HT-29 (cell line): ENCODE measurements at places on chromosomes 16 and 17.

DNA sequence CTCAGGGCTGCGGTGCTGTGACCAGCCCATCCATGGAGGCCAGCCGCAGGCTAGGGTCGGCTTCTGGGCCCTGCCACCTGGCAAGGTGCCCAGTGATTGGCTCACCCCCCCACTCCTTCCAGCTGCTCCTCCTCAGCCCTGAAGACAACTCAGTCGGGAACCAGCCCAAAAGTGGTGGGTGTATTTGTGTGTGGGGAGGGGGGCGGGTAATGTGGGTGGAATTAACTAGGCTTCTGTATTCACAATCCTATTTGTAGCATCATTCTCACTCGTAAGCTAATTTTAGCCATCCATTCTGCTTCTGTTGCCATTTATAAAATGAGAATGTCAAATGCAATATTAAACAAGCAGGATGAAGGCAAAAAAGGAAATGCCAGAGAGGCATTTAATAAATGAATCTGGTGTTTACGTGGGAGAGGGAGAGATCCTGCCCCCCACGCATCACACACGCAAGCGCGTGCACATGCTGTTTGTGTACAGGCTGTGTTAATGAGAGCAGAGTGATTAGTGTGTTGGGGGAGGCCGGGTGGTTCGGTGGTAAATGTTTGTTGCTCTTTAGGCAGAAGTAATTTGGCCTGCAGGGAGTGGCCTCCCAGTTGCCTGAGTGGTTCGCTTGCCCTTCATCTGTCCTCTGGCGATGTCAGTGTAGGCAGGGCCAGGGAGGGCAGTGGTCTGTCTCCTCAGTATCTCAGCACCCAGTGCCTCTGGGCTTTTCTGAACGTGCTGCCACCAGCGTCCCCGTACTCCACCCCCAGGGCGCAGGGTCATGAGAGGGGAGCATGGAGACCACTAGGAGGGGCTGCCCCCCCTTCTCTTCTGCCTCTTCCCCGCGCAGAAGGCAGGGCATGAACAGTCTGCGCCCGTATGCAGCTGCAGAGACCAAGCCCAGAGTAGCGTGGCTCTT is 140.1 kb downstream of the CCDC182 start:
- DNase-seq = no peak

DNA sequence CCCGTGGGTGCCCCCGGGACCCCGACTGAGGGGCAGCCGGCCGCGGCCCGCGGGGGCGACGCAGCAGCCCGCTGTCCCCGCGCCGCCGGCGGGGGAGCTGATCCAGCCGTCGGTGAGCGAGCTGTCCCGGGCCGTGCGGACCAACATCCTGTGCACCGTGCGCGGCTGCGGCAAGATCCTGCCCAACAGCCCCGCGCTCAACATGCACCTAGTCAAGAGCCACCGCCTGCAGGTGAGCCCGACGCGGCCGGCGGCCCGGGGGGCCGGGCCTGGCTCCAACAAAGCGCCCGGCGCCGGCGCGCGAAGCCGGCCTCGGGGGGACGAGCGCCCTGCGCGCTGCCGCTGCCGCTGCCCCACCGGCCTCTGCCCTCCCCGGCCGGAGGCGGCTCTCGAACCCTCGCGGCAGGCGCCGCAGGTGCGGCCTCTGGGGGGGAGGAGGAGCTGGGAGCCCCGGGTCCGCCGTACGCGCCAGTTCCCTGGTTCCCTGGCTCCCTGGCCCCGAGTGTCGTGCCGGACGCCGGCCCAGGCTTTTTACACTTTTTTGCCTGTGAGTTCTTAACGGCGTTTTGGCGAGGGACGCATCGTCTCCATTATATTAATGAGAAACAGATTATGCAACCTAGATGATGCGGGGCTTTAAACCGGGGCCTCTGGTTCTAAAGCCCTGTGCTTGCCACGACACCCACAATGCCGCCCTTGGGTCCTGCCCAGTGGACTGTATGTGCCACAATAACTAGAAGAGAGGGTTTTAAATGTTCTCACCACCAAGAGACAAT is 521 bp downstream of the ATMIN start:
- peak; percentile 32 for DNase-seq

GRCh38 chr17:66063686-66064085 is 128.2 kb downstream of the CEP112 start:
- no peak for DNase-seq

DNA sequence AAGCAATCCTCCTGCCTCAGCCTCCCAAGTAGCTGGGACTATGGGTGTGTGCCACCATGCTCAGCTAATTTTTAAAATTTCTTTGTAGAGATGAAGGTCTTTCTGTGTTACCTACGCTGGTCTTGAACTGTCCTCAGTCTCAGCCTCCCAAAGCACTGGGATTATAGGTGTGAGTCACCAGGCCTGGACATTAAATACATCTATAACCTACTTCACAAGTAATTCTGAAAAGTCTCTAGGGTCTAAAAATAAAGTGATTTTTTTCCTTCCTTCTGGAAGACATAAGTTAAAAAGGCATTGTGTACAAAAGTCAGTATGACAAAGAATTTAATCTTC is 118.3 kb downstream of the PARN start:
- DNase-seq = no peak

GRCh38 chr16:28872952-28873351 is 5.3 kb upstream of the ATP2A1 start:
- no peak for DNase-seq

GRCh38 chr17:149897-150584 is 12.7 kb downstream of the SCGB1C2 start:
- no peak for DNase-seq

DNA sequence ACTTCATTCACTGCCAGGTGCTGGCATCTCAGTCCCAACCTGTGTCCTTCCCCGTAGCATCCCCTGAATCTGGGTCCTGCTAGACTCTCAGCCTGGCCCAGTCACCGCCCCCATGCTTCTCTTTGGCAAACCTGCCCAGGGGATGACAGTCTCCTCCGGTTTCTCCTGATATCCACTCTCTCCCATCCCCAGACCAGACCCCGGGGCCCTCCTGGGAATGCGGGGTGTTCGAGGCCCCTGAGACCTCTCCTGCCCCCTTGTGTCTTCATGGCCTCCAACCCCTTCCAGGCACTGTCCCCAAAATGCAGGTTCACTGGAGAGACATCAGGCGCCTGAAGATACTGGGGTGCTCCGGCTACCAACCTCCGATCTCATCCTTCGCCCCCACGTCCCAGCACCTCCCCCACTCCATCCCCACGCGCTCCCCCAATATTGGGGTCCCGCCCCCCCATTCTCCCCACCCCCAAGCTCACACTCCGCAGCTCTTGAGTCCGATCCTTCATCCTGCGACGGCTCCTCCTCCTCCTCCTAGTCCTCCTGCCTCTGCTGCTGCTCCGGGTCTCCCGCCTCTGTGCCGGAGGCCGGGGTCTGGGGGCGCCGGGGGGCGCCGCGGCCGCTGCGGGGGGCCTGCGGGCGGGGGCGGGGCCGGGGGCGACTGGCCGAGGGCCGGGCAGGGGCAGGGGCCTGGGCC is 399 bp downstream of the STX1B start:
- DNase-seq = no peak

GRCh38 chr16:29674188-29674587 is 4.8 kb upstream of the QPRT start:
- no peak for DNase-seq

- no peak for DNase-seq
Observed at GRCh38 chr16:55171241-55171640, 152.8 kb upstream of the IRX6 start.

DNA sequence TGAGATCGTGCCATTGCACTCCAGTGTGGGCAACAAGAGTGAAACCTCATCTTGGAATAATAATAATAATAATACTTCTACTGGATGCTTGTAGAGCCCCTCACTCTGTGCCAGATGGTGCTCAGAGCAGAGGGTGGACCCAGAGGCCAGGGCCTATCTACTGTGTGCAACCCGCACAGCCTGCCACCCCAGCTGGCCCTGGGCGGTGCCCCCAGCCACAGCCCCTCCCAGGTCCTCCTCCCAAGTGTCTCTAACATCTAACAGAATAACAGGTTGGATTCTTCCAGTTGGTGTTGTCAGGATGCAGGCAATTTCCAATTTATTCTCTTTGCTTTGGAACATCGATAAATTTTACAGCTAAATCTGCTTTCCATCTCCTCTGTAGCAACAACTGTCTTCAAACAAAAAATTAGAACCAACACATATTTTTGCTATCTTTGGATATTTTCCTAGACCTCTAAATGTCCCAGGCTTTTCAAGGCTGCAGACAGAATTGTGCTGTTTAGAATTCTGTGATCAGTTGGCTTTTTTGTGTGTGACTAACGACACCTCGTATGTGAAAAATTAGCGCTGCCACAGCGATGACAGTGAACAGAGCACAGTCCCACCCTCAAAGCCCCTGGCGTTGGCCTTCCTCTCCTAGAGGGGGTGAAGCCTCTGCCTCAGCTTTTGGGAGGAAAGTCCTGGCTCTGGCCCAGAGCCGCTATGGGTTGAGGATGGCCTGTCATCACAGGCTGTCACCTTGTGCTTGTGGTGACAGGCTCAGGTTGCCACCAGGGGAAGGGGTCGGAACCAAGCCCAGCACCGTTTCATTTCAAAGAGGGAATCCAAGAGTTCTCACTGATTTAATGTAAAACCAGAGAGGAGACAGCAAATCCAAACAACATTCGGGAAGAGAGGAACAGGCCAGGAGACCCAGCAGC is 7.6 kb upstream of the EVPL start:
- no peak for DNase-seq

- no peak for DNase-seq
Observed at GRCh38 chr17:62876063-62876462, 67.9 kb upstream of the MARCHF10 start.

DNA sequence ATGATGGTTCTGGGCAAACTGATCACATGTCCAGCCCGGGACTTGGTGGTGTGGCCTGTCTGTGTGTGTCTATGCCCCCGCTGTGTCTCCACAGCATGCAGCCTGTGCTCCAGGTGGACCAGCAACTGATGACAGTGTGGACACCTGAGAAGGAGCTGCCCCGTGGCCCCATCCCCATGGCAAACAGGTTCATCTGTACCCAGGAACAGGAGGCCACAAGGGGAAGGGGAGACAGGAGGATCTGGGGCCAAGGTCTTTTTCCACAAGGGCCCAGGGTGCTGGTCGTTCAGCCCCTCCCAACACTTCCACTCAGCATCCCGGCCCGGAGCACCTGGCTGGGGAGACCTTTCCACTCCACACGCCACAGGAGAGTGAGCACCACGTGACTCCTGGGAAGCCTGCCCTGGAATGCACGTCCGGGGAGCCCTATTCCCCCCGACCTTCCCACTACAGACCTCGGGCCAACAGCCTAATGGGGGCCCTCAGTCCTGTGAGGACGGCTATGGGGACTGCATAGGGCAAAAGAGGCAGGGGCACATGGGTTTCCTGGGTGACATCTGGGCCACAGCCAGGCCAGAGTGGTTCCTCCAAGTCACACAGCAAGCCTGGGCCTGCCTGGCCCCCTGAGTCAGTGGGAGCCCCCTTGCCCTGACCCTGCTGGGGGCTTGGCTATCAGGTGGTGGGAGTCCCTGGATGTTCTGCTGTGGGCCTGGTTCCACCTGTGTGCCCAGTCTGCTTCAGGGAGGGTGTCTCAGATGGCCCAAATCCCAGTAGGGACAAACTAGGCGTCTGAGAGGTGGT is 20.8 kb upstream of the NXPH3 start:
- DNase-seq = no peak

DNA sequence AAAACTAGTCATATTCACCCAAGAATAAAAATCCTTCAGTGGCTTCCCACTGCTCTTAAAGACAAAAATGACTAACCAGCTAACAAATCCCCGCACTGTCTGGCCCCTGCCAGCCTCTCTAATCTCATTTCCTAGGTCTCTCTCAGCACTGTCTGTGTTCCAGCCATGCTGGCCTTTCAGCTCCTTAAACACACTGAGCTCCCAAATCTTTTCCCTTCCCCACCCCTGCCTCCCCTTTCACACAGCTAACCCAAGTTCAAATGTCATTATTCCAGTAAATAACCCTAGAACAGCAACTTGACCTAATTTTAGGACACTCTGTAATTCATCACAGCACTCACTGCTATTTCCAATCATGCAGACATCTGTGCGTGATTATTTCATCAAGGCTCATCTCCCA is 7.8 kb downstream of the SHCBP1 start:
- DNase-seq = no peak

GRCh38 chr16:69711115-69711740 is 15.1 kb downstream of the NQO1 start:
- peak; percentile 46 for DNase-seq

DNA sequence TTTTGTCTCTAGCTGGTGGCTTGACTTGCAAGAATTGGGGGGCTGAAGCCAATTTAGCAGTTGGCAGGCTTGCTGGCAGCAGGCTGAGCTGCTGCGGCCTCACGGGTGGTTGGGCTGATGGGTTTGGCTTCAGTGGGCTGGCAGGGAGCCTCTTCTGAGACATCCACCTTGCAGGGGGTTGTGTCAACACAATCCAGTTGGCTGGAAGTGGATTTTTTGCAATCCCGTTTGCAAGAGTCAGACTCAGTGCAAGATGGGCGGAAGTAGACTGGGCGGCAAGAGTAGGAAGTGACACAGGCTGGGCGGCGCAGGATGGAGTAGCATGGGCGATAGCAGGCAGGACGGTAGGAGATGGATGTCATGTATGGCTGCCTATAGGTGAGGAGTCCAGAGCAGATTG is 1.5 kb downstream of the KRTAP16-1 start:
- no peak for DNase-seq

DNA sequence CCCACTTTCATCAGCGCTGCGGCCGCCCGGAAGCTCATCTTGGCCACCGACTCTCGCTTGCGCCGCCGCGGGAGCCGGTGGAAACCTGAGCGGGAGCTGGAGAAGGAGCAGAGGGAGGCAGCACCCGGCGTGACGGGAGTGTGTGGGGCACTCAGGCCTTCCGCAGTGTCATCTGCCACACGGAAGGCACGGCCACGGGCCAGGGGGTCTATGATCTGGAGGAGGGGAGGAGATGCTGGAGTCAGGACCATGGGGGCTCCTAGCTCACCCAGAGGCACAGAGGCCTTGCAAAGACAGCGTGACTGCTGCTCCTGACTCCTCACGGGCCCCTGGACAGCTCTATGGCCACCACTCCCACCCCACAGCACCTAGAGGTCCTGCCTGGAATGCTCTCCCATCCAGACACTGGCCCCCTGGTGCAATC is 9.4 kb downstream of the SNRNP25 start:
- DNase-seq = no peak

DNA sequence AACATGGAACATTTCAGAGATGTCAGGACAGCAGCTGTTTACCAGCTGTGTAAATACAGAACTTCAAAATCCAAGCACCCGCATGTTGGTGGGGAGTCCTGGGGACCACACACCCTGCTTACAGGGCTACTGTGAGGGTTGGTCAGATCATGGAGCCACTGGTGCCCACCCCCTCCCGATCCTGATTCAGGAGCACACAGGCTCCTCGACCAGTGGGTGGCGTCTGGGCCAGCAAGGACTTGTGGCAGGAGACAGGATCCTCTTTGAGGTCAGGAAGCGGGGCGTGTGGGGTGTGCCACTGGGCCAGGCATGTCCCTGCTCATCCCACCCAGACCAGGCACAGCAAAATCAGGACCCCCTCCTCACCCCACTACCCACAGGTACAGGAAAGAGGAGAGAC is 83.6 kb downstream of the SDK2 start:
- no peak for DNase-seq

GRCh38 chr16:48035142-48035541 is 120.7 kb downstream of the ABCC12 start:
- peak; percentile 31 for DNase-seq

DNA sequence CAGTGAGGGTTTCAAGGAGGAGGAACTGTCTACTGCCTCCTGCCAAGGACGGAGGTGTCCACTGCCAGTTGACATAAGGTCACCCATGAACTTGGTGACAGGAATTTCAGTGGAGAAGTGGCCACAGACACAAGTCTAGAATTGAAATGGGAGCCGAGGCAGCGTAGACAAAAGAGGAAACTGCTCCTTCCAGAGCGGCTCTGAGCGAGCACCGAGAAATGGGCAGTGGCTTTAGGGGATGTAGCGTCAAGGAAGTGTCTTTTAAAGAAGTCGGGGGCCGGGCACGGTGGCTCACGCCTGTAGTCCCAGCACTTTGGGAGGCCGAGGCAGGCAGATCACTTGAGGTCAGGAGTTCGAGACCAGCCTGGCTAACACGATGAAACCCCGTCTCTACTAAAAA is 3.1 kb upstream of the SERPINF1 start:
- no peak for DNase-seq
